ENCODE measurements at places on chromosomes 6 and 20.

DNA sequence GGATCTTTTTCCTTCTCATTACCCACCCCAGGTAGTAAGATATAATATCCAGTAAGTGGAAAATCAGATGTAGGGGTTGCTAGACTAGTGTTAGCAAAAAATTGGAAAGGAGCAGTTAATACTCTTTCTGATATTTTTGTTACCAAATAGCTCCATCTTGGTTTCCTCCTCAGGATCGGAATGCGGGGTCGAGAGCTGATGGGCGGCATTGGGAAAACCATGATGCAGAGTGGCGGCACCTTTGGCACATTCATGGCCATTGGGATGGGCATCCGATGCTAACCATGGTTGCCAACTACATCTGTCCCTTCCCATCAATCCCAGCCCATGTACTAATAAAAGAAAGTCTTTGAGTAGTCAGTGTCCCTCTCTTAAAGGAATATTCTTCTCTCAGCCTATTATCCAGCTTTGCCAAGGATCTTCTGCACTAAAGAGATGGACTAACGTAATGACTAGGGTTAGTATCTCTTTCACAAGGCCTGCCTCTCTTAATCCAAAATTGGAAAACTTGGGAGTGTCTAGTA is 1.5 kb downstream of the ROMO1 start:
- DNase-seq: no peak

- peak; percentile 6 for DNase-seq
Observed at GRCh38 chr6:130482645-130483390, 117.0 kb downstream of the TMEM200A start.

- DNase-seq: no peak
Observed at GRCh38 chr20:45487231-45487635, 17.7 kb downstream of the WFDC2 start.

- peak; percentile 49 for DNase-seq
Observed at GRCh38 chr6:95133578-95133977, 443.8 kb upstream of the MANEA start.

- no peak for DNase-seq
Observed at GRCh38 chr6:135002974-135003703, 51.5 kb downstream of the HBS1L start.

GRCh38 chr6:119119989-119120388 is 41.5 kb upstream of the FAM184A start:
- no peak for DNase-seq

GRCh38 chr6:166267526-166267925 is 40.7 kb downstream of the PRR18 start:
- no peak for DNase-seq

GRCh38 chr20:22546344-22546743 is 38.0 kb downstream of the FOXA2 start:
- no peak for DNase-seq

DNA sequence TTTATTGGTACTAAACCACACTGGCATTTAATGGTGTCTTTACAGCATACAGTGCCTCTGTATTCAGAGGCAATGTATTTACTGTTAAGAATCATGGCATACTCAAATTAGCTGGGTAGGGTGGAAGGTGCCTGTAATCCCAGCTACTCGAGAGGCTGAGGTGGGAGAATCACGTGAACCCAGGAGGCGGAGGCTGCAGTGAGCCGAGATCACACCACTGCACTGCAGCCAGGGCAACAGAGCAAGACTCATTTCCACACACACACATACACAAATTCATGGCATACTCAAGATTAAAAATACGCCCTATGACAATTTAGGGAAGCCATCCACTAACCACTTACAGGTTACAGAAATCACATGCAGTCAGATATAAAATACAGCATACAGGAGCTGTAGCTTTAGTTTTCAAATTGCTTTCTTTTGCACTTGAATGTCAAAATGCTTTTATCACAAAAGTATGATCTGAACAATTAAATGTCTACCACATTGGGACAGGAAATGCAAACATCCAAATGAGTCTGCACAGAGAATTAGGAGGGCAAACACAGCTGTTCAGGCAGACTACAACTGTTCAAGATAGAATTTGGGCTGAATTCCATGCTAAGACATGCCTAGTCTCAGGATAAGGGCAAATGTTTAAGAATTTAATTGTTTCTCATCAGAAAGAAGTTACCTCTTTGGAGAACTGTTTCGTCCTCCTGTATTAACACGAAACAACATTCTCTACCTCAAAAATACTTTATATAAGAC is 36.4 kb downstream of the CSNK2A1 start:
- no peak for DNase-seq

- DNase-seq: no peak
Observed at GRCh38 chr20:50867805-50868204, 63.4 kb downstream of the ADNP start.

DNA sequence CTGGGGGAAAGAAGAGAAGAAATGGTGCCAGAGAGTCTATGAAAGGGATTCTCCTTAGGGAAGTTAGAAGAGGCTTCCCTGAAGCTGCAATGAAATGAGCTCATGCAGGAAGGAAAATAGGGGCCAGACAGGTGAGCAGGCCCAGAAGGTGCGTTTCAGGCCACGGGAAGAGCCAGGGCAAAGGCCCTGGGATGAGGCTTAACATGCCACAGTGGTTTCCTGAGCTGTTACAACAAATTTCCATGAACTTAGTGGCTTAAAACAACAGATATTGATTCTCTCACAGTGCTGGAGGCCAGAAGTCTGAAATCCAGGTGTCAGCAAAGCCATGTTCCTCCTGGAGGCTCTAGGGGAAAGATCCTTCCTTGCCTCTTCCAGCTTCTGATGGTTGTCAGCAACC is 167.9 kb downstream of the TFAP2C start:
- DNase-seq: no peak

DNA sequence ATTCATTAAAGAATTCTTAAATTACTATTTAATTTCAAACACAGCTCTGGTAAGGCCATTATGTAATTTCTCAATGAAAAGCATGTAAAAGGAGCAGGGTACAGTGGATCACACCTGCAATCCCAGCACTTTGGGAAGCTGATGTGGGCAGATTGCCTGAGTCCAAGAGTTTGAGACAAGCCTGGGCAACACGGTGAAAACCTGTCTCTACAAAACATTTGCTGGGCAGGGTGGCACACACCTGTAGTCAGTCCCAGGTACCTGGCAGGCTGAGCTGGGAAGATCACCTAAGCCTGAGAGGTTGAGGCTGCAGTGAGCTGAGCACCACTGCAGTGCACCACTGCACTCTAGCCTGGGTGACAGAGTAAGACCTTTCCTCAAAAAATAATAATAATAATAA is 37.4 kb downstream of the MDN1 start:
- no peak for DNase-seq

GRCh38 chr6:152277826-152278329 is 359.3 kb downstream of the SYNE1 start:
- no peak for DNase-seq

DNA sequence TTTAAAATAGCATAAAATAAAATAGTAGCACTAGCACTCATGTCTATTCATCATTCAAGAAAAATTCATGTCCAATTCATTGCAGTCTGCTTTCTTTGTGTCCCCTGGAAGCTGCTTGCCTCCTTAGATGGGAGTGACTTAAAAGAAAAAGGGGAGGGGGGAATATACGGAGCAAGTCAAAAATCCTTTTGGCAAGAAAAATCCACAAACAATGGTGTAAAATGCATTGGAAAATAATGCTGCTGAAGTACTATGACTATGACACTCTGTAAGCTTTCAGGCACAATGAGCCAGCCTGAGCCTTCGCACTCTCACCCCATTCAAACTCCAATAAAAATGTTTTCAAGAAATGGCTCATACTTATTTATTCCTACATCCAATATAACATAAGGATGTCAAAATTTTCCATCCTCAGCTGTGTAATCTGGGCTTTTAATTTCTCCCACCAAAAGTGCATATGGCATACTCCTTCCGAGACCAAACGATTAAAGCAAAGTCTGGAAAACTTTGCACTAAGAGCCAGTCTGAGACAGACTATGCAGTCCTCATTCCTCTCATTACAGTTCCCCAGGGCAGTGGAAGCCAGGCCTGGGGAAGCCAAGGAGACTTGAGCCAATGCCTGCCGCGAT is 790 bp downstream of the NEDD9 start:
- DNase-seq: peak; percentile 33

DNA sequence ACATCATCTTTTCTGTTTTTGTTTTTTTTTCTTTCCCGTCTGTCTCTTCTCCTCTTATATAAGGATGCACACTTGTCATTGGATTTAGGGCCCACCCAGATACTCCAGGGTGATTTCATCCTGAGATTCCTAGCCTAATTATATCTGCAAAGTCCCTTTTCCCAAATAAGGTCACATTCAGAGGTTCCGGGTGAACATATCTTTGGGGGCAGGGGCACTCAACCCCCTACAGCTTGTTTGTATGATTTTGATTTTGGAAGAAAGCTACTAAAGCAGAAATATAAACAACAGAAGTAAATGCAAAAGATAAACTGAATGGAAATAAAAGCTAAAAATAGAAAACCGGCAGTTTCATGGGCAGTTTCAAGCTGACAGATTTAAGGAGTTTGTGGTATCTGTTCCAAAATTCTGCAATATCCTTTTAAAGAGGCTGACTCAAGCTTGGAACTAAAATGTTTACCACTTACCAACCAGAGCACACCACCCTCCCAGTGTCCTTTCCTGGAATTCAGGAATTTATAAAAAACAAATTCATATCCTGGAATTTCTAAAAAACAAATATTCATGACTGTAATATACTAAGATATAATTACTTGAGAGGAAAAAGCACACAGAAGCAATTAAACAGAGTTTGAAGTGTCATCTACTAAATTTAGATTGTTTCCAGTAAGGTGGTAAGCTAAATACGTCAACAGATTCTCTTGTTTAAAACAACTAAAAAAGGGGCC is 100.0 kb upstream of the CARMIL1 start:
- DNase-seq: no peak

DNA sequence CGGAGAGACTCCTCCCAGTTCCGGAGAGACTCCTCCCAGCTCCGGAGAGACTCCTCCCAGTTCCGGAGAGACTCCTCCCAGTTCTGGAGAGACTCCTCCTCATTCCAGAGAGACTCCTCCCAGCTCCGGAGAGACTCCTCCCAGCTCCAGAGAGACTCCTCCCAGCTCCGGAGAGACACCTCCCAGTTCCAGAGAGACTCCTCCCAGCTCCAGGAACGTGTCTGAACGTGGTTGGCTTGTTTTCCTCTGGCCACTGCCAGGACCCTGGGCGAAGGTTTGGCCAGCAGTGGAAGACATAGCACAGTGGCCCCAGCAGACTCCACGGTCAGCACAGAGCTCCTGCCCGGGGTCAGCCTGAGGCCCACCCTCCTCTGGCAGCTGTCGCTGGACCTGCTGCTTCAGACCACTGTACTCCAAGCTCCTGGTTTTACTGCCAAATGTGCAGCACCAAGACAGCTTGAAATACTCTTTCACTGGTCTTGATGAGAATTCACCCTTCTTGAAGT is 122.3 kb upstream of the AFDN start:
- no peak for DNase-seq

- DNase-seq: peak; percentile 56
Observed at GRCh38 chr20:50305636-50306477, 115.2 kb downstream of the CEBPB start.

DNA sequence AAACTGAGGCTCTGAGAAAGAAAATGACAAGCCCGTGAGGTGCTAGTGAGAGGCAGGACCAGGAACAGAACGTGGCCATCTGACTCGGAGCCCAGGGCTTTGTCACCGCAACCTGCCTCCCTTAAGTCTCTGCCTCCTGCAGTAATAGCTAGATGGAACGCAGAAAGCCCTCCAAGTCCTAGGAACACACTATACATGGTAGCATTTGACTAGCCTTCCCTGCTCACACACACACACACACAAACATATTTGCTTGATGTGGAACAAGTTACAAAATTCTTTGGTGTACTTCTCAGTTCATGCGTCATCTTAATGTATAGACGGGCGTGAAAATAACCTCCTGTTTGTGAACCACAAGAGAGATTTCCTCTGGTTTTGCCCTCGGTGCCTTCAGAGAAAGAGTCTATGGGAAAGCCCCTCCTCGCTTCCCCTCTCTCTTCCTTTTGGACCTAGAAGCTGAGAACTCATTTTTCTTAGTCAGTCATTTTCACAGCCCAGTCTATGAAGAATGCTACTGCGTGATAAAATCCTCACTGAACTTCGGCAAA is 38.8 kb downstream of the C6orf52 start:
- DNase-seq: no peak

GRCh38 chr6:27679964-27680694 is 207.2 kb upstream of the ZNF184 start:
- DNase-seq: no peak

- DNase-seq: peak; percentile 34
Observed at GRCh38 chr20:23419995-23420901, 1.0 kb downstream of the NAPB start.

GRCh38 chr6:140077827-140078560 is 703.5 kb upstream of the CITED2 start:
- DNase-seq: no peak

DNA sequence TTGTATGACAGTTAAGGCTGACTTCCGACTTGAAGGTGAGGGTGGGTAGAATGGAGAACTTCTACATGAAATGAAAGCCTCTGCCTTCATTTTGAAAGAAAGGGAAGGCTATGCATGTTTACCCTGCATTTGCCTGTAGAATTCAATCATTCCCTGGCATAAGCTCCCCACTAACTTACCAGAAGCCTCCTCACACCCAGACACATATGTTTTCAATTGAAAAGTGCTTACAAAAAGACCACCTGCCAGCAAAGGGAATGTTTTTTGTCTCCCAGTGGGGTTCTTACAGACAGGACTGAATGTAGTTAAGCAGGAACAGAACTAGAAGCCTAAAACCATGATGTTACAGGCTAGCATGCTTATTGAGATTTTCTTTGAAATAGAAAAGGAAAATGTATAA is 392.1 kb upstream of the HSF2 start:
- no peak for DNase-seq

GRCh38 chr20:50545126-50545525 is 34.9 kb downstream of the PTPN1 start:
- DNase-seq: no peak

DNA sequence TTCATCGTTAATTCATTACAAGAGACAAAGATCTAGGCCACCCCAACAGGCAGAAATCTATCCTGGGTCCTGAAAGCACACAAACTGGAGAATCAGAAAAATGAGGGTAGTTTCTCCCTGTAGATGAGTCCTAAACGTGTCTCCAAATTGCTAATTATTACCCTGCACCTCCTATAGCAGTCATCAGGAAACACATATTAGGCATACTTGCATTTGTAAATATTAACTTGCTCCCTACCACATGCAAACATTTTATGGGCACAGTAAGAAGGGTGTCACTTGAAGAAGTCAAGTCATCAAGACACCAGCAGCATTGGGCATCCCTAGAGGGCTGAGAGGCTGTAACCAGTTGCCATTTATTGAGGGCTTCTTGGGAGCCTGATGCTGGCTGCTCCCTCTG is 17.9 kb upstream of the SIRPB1 start:
- no peak for DNase-seq

- no peak for DNase-seq
Observed at GRCh38 chr6:170174124-170174770, 116.6 kb downstream of the DLL1 start.

DNA sequence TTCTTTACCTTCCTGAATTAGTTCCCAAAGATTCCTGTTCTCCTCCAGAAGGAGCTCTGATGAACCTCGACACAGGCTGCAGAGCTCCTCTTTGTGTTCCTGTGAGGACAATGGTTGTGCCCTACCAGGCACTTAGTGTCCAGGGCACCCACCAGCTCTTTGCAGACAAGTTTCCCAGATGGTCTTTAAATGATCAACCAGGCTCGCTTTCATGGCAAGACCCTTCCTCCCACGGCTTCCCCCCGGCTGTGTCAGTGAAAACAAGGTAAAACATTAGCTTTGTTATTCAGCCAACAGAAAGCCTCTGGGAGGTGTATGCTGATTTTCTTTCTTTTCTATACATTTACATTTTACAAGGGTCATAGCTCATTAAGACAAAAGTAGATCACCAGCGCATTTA is 32.3 kb upstream of the CNKSR3 start:
- no peak for DNase-seq

All from SW480 (cell line).